Stimulated activated CD4-positive, alpha-beta T cell treated with anti-CD3 and anti-CD28 coated beads, Interleukin-1b, Interleukin-23, amount 100 ng/mL, for 48 hours (primary cell): ENCODE measurements at places on chromosomes 3 and 15.

DNA sequence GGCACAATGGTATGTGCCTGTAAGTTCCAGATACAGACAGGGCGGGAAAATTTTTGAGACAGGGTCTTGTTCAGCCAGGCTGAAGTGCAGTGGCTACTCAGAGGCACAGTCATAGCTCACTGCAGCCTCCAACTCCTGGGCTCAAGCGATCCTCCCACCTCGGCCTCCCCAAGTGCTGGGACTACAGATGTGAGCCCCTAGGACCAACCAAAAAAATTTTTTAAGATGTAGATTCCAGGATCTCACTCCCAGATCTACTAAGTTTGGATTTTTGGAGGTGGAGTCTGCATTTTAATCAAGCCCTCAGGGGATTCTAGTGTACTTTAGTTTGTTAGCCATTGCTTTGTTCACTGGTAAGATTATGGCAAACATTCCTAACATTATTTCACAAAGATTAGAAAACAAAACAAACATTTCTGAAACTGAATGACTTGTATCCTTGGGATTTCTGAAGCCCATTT is 2.7 kb downstream of the LIPH start:
- no peak for DNase-seq

- DNase-seq: no peak
These were observed 8.4 kb upstream of the FOXB1 start for GRCh38 chr15:59995568-59996297.

- DNase-seq: no peak
These were observed 353.1 kb upstream of the ALCAM start for GRCh38 chr3:105013657-105014056.

DNA sequence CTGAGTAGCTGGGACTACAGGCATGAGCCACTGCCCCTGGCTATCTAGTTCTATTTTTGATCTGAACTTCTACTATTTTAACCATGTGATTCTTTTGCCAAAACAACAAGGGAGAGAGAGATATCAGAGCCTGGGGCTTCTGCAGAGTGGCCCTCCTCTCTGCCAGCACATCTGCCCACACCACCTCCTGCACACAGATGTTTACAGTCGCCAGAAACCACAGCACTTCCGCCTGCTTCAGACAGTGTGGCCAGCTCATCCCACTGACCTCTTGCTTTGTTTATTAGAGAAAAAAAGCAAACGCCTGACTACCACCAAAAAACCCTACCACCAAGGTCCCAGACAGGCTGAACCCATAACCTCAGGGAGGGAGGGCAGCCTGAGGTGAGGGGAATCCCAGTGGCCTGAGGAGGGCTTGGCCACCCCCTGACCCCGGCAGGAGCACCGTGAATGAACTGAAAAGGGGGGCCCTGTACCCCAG is 85.9 kb upstream of the ABHD2 start:
- no peak for DNase-seq

DNA sequence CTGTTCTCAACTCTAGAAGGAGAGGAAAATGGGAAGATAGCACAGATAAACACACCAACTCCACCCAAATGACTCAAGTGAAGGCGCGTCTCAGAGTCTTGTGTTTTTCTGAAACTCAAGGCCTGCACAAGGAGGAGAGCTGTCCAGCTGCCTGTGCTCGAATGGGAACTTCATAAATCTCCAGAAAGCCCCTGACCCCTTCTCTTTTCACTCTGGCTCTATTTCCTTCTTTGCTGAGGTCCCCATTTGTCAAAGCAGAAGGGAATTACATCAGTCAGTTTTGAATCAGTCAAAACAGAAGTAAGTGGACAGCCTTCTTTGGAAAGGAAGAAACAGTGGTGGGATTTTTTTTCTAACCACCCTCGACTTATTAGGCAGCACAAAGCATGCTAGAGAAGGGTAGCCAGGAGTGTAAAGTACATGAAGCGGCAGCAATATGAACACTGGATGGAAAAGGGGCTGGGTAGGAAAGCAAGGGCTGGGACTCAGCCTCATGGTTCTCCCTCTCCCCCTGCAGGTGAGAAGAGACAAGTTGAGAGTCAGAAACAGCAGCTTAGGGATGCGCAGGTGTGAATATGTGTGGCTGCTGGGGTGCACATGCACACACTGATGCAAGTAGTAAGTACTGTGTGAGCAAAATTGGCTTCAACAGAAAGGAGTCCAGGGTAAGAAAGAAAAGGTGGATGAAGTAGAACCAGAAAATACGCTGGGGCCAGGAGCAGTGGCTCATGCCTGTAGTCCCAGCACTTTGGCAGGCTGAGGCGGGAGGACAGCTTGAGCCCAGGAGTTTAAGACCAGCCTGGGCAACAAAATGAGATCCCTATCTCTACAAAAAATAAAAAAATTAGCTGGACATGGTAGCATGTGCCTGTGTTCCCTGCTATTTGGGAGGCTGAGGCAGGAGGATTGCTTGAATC is 36.6 kb upstream of the MAGEF1 start:
- DNase-seq: no peak

DNA sequence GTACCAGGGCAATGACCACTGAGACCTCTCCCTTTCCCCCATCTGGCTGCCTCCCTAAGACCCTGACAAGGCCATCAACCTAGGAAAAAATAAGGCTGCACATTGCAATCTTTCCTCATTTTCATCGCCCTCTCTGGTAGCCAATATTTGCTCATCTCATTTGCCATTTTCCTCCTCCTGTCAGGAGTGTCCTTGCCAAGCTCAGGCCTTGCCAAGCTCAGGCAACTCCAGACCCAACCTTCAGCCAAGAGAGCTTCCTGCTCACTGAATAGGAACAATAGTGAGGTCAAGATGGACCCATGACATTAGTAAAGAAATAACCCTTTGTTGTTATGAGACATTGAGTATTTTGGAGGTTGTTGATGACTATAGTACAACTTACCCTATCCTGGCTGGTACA is 380.3 kb downstream of the RSL24D1 start:
- no peak for DNase-seq

- no peak for DNase-seq
These were observed 238.7 kb downstream of the XXYLT1 start for GRCh38 chr3:195032106-195032759.

GRCh38 chr3:164806188-164806587 is 272.1 kb downstream of the SI start:
- DNase-seq: no peak

DNA sequence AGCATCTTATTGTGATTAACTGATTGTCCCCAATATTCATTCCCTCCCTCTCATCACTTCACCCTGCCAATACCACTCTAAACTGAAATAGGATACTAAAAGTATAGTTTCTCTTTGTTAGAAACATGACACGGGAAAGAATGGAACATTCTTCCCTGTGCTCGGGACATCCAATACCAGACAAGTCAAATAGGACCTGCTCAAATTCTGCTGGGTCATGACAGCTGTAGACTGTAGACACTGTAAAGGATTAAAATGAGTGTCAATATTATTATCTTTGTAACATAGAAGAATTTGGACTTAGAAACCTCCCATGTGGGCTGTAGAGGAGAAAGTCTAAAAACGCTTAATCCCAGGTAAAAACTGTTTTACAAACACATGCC is 315.0 kb upstream of the NR2E3 start:
- DNase-seq: no peak

- peak; percentile 59 for DNase-seq
These were observed 59.7 kb downstream of the RAP2B start for GRCh38 chr3:153221748-153222162.

DNA sequence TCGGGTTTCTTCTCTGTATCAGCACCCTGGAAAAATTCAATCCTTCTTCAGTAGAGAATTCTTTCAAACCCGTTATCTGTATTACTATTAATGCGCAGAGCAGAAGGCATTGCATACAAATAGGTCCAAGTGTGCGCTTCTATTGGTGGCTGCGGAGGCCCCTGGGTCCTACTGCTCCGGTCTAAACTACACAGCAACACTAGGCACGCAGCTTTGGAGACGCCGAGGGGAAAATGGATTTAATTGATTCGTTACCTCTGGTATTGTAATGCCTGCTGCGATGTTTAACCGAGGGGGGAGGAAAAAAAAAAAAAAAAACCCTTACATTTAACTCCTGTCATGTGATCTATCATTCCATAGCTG is at the start of gene ROBO1:
Gene ROBO1, minus strand, starts transcription at position 94 of the 363 bp plus-strand sequence.
- DNase-seq: no peak

DNA sequence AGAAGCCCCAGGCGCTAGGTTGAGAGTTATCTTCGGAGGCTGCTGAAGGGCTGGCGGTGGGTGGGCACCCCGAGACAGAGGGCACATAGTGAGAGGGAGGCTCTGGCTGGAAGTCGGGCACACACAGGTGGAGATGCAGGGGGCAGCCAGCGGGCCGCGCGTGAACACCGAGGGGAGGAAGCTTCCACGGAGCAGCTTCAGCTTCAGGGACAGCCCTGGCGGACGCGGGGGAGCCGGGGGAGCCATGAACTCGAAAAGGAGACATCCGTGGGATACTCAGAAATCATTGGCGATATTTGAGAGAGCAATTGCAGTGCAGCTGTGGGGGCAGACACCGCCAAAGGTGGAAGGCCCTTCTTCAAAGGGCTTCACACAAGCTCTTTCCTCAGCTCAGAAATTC is 204.6 kb downstream of the ATP10A start:
- no peak for DNase-seq

DNA sequence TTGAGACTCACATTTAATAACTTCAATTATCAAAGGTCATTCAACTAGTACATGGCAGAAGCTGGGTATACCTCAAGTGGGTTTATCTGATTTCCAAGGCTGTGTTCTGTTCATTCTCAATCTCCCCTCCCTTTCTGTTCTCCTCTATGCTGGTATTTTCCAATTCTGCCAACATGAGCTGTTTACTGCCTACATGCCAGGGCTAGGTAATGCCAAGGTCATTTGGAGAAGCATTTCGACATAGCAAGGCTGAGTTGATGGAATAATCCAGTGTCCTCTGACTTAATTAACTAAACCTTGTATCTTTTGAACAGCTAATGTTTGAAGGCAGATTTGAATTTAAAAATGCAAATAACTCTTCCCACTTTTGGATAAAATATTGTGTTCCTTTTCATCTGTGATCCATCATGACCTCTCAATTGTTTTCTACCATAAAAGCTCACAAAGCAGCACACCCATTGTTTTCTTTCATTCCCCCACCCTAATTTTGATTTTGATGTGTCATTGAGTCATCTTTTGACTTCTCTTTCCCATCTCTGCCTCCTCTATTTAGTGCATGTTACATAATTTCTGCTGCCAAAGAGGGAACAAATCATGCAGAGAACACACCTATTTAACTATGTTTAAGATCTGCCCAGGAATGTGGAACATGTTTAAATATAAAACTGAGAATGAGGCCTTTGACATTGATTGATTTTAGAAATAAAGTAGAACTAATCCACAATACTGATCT is 308.8 kb upstream of the NR2E3 start:
- DNase-seq: no peak

DNA sequence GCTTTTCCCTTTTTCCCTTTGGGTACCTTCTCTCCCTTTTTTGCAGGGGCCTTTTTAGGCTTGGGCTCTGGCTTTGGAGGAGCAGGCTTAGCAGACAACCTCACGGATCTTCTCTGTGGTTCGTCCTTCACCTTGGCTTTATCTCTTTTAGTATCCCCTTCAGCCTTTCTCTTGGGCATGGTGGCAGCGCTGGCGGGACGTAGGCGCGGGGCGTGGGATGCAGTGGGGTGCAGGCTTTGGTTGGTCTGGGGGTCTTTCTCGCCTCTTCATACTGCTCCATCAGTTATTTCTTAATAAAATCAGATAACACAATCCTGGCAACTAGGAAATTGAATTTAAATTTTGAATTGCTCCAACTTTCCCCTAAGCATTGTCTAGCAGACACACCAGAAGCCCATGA is 11.3 kb upstream of the ATP1B3 start:
- no peak for DNase-seq

DNA sequence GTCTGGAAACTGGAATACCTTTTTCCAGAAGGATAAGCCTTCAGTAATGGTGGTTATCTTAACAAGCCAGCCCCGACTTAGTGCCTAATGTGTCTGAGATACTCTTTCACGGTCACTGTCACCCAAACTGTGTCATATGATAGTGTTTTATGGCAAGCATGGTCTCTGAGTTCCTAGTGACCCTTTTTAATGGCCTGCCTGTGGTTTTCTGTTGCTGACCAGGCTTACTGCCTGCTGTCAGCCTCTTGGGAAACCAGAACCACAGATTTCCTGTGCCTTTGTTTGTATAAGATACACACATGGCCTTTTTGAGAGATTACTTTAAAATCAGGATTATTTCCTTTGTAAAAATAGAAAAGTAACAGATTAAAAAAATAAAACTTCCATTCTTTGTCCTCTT is 22.4 kb downstream of the HPS3 start:
- DNase-seq: no peak

GRCh38 chr3:126208606-126209256 is 28.3 kb upstream of the ALDH1L1 start:
- DNase-seq: no peak

GRCh38 chr3:153210146-153210545 is 48.1 kb downstream of the RAP2B start:
- no peak for DNase-seq

DNA sequence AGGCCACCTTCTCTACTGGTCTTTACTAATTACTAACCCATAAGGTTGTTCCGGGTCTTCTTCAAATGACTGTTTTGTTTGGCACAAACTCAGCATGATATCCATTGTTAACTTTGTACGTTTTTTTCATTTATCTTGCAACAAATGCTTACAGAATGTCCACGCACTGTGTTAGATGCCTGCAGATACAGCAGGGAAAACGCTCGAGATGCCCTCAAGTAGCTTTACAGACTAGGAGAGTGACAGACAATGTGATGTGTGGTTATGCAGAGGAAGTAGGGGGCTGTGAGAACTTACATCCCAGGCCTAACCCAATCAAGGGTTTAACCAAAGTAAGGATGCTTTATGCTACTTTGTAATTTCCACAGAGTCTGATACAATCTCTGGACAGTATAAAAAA is 949 bp upstream of the RFC4 start:
- DNase-seq: no peak

DNA sequence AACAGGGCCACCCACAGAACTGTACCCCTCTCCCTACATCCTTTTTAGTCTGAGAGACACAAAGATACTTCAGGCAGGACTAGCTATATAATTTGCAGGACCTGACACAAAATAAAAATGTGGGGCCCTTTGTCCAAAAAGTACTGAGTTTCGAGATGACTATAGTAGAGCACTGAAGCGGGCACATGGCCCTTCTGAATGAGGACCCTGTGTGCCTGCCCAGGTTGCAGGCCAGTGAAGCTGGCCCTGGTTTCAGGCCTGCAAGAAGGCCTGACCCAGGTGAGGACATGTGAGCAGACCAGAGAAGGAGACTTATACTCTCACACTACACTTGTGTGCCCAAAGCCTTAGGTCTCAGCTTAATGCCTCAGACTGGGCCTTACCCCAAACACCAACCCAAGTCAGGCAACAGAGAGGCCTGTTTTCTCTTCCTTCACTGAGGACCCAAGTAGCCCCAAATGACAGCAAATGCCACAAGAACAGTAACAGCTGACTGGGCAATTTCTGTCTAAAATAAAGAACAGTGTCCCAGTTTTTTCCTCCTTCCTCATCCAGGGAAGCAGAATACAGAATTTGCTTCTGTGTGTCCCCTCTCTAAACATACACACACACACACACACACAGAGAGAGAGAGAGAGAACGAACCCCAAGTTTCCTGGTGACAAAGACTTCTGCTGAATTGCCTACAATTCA is 100.9 kb upstream of the ARHGEF3 start:
- DNase-seq: no peak

GRCh38 chr3:157166561-157166960 is 6.6 kb upstream of the CCNL1 start:
- no peak for DNase-seq

GRCh38 chr3:174331095-174331800 is 527.9 kb upstream of the NAALADL2 start:
- DNase-seq: no peak
